ENCODE measurements at places on chromosomes 1 and 21.

DNA sequence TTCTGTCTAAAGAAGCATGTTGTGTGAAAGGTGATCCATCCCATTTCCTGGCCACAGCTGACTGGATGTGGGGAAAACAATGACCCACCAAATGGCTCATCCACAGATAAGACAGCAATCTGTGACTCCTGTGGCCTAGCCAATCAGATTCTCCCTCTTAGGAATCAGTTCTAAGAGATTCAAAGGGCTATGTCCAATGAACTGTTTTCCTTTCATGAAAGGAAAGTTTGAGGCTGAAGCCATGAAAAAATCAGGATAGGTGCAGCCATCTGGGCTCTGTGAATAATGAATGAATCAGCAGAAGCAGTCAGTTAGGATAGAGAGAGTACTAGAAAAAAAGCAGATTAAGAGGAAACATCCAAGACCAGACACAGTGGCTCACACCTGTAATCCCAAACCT is 164.7 kb downstream of the NRIP1 start:
- DNase-seq, result no peak

GRCh38 chr21:42565206-42565810 is 51.7 kb downstream of the SLC37A1 start:
- no peak for DNase-seq

GRCh38 chr1:227896710-227897655 is 50.7 kb downstream of the WNT9A start:
- no peak for DNase-seq

DNA sequence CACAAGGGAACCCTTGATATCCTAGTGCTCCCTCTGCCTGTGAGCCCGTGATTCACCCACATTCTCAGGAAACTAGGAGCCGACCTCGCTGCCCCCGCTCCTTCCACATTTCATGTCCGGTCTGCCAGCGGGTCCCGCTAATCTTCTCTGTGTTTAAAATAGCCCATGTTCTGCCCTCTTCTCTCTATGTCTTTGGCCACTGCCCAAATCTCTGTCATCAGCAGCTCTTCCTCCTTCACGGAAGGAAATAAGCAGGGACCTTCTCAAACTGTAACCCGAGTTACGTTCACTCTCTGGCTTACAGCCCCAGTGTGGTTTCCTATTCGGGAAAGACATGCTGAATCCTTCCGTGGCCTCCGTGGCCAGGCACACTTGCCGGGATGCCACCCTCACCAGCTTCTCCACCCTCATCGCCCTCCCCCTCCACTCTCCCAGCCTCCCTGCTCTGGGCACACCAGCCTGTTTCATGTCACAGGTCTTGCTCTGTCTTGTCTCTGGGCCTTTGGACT is 21.1 kb upstream of the UBXN10 start:
- DNase-seq, result no peak

DNA sequence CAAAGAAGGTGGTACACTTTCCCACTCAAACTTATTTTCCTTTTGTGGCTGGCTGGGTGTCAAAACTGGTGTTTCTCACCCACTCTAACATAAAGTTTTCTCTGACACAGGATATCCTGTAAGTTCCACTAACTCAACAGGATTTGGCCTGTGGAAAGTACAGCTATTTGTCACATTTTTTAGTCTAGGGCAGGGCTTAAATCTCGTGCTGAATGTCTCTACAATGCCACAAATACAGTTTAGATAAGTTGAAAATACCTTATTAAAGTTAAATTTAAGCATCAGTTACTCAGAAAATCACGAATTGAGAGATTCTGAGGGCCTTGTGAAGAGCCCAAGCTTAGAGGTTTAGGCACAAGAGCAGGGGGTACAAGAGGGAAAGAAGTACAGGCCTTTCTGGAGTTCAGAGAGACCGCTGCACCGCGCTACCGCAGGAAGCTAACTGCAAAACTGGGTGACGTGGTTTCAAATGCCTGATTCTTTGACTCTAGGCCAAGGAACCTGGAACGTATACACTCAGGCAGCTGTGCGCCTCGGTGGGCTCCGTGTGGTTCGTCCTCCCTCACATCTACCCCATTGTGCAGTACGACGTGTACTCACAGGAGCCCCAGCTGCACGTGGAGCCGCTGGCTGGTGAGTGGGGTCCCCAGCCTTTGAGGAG is 23.4 kb upstream of the PWP2 start:
- no peak for DNase-seq

DNA sequence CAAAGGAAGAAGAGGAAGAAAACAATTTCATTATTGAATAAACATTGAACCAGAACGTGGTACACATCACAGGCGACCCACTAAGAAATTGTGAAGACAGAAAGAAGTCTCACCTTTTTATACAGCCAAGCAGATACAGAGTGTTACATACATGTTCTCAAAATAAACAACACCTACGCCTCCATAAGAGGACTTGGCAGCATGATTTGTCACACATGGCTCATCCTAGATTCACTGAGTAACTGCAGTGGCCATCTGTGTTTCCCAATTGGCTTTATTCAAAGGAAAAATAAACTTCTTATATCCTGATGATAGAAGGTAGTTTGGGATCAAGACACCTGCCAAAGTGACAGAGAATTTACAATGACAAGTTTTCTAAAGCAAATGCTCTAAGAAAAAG is 7.6 kb upstream of the KRTAP19-8 start:
- no peak for DNase-seq

GRCh38 chr1:19720174-19720573 is 55.5 kb downstream of the HTR6 start:
- no peak for DNase-seq

DNA sequence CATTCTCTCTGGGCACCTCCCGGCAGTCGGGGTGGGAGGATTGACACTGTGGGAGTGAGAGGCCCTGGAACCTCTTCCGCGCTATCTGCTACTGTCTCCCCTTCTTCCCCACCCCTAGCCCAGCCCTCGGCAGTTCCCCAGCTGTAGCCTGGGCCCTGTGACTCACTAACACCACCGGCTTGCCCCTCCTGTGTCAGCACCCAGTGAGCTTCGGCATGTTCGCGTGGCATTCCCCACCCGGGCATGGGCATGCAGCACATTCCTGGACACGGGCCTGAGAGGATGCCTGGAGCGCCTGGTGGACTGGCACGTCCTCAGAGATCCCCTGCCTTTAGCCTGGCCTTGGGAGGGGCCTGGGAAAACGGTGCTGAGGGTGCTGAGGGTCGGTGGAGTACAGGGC is 1.3 kb downstream of the CDK18 start:
- DNase-seq, result peak; percentile 7

DNA sequence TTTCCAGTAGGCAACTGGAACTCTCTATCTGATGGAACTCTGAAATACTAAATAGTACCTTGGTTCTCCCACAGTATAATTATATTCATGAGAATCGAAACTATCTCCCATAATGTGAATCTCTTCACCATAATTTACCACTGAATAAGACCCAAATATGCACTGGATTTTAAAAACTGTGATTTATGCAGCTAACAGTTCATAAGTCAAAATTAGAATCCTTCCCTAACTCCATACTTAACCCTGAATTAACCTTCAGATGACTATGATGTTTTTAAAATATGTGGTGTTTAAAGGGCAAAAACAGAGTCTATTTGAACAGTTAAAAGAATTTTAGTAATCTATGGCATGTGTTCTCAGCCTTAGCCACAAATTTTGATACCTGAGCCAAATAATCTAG is 22.9 kb upstream of the SLC44A3 start:
- no peak for DNase-seq

DNA sequence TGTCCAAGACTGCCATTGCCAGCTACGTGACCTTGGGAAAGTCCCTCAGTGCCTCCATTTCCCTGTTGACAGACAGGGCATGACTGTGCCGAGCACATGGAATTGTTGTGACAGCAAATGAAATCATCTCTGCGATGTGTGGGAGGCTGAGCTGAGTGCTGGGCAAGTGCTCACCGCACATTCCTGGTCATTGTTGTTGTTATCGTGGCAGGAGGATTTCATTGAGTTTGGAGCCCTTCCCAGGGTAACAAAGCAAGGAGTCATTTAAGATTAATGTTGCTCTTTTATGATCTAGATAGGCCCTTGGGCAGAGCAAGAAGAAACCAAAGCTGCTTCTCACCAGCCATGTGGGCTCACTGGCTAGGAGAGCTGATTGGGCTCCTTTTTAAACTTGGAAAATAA is 39.6 kb upstream of the ITPKB start:
- DNase-seq, result no peak

GRCh38 chr1:71687376-71687775 is 595.0 kb downstream of the NEGR1 start:
- no peak for DNase-seq

- no peak for DNase-seq
These were observed 1122.9 kb upstream of the B3GALT2 start for GRCh38 chr1:194309269-194309668.

DNA sequence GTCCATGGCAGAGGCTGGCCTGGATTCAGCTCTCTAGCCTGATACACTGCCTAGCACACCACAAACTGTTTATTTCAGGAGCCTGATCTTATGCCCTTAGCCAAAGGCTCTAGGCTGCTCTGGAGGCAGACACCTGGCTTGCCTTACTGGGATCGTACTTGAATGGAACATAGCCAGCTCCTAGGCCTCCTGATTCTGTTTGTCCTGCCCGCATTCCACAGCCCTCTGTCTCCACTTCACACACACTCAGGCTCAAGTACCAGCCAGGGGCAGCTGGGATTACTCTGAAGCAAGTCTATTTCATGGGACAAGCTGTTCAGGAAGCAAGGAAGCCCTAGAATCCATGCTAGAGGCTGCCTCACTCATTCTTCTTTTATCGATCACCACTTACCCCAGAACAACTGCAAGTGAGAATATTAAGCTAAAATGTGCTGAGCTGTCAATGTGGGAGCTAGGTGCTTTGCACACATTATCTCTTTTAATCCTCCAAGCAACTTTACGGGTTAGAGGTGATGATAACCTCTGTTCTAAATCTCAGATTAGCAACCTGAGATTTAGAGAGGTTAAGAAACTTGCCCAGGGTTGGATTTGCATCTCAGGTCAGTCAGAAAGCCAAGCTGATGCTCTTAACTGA is 31.1 kb upstream of the CYP4B1 start:
- DNase-seq, result no peak

- DNase-seq, result peak; percentile 21
These were observed 53.6 kb upstream of the DIRAS3 start for GRCh38 chr1:68103884-68104554.

GRCh38 chr1:193185211-193185610 is 1.2 kb downstream of the B3GALT2 start:
- no peak for DNase-seq

- DNase-seq, result no peak
These were observed 194.5 kb downstream of the HIVEP3 start for GRCh38 chr1:41724248-41724647.

GRCh38 chr1:26861286-26861701 is 1.7 kb upstream of the SFN start:
- DNase-seq, result no peak

GRCh38 chr1:109963864-109964263 is 20.7 kb upstream of the AHCYL1 start:
- DNase-seq, result no peak

DNA sequence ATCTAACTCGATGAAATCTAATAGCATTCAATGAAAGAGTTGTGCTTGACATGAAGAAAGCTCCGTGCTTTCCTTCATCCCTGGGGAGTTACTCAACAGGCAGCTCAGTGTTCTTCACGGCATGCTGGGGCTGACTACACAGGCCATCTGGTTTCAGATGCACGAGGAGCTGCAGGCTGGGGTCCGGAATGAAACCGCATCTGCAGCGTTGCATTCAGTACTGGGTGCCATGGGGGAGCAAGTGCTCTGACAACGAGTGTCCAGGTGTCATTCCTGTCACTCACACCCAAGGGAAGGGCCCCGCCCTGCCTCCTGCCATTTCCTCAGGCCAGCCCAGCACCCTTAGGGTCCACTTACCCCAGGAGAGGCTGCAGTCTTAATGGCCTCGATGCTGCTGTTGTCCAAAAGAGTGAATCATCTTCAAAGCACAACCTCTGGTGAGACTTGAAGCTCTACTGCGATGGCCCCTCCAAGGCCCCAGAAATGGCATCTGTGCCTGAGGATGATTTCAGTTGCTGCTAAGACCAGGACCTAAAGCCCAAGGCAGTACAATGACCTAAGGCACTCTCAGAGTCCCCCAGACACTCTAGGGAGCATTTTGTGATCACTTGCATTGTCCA is 61.4 kb downstream of the STUM start:
- DNase-seq, result no peak

- no peak for DNase-seq
These were observed 49.7 kb downstream of the UCHL5 start for GRCh38 chr1:193009501-193009900.

DNA sequence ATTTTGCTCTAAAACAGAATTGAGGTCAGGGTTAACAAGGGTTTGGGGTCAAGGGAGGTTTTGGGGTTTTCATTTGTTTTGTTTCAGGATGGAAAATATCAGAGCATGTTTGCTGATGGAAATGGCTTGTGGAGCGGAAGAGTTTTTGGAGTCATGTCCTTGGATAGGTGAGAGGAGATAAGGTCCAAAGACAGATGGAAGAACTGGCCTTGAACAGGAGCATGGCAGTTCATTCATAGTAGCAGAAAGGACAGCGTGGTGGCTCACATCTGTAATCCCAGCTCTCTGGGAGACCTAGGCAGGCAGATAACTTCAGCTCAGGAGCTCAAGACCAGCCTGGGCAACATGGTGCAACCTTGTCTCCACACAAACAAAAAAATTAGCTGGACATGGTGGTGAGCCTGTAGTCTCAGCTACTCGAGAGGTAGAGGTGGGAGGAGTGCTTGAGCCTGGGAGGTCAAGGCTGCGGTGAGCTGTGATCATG is 65.1 kb downstream of the MAB21L3 start:
- DNase-seq, result no peak

- DNase-seq, result no peak
These were observed 11.9 kb downstream of the STX6 start for GRCh38 chr1:181010789-181011188.

- no peak for DNase-seq
These were observed 320.3 kb upstream of the VAMP3 start for GRCh38 chr1:7450838-7451237.

DNA sequence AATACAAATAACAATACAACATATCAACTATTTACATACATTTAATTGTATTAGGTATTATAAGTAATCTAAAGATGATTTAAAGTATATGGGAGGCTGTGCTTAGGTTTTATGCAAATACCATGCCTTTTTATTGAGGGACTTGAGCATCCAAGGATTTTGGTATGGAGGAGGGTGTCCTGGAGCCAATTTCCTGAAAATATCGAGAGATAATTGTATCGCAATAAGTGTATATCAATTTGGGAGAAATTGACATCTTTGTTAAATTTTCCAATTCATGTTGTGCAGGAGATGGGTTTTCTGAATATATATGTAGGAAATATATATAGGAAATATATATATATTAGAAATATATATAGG is 63.5 kb downstream of the ATP1A1 start:
- no peak for DNase-seq

- peak; percentile 72 for DNase-seq
These were observed 39.6 kb upstream of the C21orf91 start for GRCh38 chr21:17858747-17859146.

- DNase-seq, result no peak
These were observed 76.3 kb downstream of the NEK7 start for GRCh38 chr1:198232940-198233675.

Measured in midbrain (tissue), 1 donor.